ENCODE measurements at places on chromosomes 7 and 10.

DNA sequence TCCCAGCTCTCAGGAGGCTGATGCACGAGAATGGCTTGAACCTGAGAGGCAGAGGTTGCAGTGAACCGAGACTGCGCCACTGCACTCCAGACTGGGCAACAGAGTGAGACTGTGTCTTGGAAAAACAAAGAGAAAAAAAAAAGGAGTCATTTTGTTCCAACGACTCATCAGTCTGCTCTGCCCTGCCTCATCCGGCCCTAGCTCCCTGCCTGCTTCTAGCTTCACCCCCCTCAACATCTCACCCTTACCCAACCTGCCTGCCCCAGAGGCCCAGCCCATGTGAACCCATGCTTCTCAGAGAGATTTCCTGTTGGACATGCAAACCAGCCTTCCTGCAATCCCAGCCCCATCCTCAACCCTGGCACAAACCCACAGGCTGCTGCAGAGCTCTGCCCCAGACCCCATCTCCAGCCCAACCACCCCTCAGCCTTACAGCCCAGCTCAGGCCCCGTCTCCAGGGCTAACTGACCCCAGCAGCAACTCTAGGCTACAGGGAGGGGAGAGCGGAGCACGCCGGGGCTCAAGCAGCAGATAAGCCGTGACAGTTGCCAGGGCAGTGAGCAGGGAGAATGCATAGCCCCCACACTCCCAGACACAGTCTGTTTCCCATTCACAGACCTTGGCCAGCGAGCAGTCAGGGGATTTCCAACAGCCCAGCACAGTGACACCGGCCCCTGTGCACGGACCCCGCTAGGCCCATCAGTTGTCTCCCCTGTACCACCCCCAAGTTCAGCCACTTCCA is 86.0 kb upstream of the KCTD7 start:
- no peak for DNase-seq

- DNase-seq = no peak
Observed at GRCh38 chr10:62072901-62073300, 171.4 kb downstream of the ARID5B start.

DNA sequence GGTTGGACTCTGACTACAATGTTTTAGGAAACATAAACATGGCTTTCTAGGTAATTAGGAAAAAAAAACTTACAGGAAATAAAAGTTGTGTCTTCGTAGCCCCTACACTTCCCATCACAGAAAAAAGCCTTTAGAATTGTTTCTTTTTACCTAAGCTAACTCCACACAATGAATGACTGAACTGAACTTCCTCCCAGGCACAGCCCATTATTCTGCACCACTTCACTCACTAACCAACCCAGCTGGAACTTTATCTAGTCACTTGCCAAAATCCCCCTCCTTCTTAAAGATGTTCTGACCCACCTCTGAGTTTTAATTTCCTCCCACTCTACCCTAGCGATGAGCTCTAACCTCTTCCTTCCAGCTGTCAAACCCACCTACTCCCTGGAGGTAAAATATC is 91.7 kb upstream of the MEOX2 start:
- DNase-seq = no peak

- DNase-seq = no peak
Observed at GRCh38 chr10:72328045-72328828, 26.5 kb downstream of the DNAJB12 start.

GRCh38 chr7:919114-919442 is 35.4 kb downstream of the ADAP1 start:
- DNase-seq = no peak

DNA sequence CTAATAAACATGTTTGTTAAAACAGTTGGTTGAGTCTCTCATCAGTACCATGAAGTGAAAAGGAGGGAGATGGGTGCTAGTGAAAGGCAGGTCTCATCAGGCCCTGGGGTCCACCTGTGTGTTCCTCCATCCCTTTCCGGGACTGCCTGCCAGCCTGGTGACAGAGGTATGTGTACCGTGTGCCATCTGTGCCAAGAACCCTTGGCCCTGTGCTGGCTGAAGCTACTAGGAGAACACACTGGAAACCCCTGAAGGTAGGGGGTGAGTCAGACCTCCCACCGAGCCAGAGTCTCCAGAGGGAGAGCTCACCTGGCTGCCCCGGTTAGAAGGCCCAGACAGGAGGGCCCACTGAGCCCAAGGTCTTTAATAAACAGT is 2.3 kb downstream of the DDIT4 start:
- no peak for DNase-seq

- DNase-seq = no peak
Observed at GRCh38 chr10:128095027-128095752, 31.0 kb downstream of the MKI67 start.

DNA sequence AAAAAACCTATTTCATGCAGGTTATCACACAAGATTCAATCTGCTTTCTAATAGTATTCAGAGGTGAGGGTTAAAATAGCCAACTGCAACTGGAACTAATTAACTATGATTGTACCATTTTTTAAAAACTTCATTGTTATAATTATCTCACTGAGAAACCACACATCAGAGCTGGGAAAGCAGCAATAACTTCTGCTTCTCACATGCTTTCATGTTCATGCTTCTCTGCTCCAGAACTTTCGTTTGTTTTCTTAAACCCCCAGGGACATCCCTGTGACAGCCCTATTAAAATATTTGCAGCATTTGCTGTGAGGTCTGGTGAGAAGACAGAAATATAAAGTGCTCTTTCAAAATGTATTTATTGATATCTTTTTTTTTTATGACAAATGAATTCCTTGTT is 389.0 kb upstream of the SORCS1 start:
- peak; percentile 10 for DNase-seq

DNA sequence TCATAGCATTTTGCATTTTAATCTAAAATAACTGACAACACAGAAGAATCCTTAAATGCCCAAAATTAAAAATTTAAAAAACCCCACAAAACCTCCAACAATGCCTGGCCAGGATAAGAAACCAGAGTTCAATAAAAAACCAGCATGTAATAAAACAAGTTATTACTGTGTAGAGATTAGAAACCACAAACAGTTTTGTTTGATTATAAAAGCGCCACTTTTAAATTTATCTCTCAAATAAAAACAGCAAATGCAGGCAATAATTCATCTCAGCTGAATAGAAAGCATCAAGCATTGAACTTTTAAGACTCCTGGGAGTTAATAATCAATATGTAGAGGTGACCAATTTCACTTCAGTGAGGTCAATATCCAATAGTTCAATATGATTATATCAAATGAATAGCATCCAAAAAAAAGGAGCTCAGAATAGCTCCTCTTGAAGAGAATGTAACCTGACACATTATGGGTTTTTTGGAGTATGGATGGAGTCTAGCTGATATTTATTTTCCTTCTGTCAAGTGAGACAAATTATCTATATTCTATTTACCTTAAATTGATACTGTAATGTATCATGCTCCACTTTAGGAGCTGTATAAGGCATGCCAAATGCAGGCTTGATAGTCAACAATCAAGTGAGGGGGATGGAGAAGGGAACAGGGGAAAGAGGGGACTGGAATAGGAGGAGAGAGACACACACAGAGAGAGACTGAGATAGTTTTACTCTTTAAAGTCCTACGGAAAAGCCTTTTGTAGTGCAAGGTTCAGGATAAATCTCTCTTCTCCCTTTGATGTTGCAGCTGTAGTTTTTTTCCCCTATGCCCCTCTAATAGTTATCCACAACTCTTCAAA is 130.9 kb downstream of the RSU1 start:
- DNase-seq = no peak

DNA sequence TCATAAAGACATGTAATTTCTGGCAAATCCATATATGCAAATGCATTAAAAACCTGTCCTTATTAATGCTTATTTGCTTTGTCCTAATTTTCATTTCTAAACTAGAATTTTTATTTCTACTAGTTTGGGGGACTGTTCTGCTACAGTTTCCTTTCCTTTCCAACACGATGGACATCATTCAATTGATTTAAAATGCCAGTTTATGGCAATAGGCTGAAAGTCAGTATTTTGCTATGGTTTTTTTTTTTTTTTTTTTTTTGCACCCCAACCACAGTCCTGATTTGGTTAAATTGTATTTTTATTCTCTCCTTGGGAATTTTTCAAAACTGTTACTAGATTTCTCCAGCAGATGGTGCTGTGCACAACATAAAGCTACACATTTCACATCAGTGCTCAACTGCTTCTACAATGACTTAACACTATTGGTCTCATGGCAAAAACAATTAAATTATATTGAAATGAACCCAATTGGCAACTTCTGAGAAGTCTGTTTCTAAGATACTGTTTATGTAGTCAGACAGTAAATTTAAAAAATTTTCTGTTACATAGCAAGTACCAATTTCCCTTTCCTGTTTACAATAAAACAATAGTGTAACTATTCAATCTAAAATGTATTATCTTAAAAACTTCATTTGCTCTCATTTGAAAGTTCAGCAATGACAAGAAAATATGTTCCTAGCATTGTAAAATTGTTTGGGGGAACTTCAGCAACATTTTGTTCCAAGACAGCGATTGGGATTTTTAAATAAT is 193.8 kb upstream of the CCDC6 start:
- peak; percentile 26 for DNase-seq

DNA sequence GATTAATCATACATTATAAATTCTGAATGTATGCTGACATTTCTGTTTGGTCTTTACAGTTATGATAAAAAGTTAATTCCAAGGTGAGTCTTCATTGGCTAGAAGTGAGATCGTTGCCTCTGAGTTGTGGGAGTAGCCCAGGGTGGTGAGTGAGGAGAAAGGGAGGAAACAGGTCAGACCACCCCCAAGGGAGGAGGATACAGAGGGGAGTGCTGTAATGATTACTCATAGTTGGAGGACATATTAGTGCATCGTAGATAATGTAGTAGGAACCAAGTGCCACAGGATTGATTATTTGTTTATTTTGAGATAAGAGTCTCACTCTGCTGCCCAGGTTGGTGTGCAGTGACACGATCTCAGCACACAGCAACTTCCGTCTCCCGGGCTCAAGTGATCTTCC is 672.2 kb downstream of the INHBA start:
- DNase-seq = no peak

- DNase-seq = no peak
Observed at GRCh38 chr10:51233337-51234100, 159.2 kb downstream of the PRKG1 start.

GRCh38 chr10:24722131-24722675 is 1.5 kb downstream of the ARHGAP21 start:
- DNase-seq = no peak

GRCh38 chr7:132380059-132380458 is 196.2 kb downstream of the PLXNA4 start:
- peak; percentile 74 for DNase-seq

DNA sequence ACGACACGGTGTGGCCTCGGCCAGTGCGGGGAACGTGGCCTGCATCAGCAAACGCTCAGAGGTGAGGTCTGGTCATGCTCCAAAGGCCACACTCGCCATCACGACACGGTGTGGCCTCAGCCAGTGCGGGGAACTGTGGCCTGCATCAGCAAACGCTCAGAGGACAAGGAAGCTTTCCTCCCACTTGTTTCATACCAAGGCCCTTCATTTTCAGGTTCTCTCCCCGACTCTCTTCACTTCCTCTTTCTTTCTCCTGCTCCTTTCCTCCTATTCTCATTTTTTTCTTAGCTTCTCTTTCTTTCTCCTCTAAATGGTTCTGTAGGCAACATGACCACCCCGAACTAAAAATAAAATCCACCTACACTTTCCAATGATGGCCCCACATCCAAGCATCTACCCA is 384.4 kb upstream of the SHH start:
- no peak for DNase-seq

- no peak for DNase-seq
Observed at GRCh38 chr10:124248056-124249045, 155.0 kb upstream of the CHST15 start.

GRCh38 chr10:113144576-113144975 is 194.5 kb downstream of the TCF7L2 start:
- DNase-seq = no peak

DNA sequence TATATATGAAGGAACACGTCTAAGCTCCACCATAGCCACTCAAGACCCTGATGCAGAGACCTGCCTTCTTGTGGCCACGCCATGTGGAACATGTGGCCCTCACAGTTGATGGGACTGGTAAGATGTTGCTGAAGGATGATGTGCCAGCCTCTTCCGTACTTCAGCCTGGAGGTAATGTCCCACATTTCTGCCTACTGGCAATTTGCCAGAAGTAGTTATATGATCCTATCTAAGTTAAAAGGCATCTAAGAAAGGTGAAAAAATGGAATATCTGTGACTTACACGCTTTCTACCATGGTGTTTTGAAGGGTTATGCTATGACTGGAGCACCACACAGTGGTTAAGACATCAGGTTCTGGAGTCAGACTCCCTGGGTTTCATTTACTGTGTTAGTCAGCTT is 948.7 kb upstream of the GHITM start:
- DNase-seq = no peak
